ENCODE measurements at places on chromosomes 11 and 22. TPM values are rescaled to one million over a fixed set of nuclear protein-coding genes. Genes with fewer than 3 reads are reported as not detected.

DNA sequence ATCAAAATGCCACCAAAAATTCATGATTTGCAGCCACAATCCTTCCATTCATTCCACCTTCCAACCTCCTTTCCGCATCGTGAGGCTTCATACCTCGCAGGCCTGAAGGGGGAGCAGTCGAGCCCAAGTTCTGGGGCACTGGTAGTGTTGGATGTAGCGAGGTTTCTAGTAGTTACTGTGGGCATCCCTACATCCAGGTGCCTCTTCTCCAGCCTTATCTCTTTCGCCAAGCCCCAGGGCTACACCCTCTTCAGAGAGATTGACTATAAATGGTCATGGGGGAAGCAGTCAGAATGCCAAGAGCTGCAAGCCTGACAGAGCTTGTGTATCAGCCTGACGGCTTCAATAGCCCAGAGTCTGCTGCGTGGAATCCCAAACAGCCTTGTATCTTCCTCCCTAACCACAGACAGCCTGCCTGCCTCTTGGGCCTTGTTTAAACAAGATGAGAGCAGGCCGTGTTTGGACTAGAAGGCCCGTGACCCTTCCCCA, 28.9 kb downstream of the CLMP start:
- DNase-seq, result peak; percentile 34

Gene CST6
- 0.98 TPM for polyA plus RNA-seq

DNA sequence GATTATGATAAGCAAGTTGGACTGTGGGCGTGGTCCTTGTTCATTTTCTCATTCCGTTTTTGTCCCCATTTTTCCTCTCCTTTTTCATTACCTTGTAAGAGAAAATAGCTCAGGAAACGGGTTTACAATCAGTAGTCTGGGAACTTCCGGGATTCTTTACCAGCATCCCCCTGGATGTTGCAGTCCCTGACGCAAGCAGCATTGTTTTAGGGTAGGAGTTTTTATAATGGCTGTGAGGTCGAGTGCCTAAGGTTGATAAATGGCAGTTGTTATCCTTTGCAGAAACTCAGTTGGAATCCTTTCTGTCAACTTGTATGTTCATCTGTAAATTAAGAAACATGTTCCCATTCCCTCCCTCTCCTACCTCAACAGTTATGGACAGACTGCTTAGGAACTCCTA, 68.3 kb downstream of the ARHGEF12 start:
- DNase-seq, result no peak

DNA sequence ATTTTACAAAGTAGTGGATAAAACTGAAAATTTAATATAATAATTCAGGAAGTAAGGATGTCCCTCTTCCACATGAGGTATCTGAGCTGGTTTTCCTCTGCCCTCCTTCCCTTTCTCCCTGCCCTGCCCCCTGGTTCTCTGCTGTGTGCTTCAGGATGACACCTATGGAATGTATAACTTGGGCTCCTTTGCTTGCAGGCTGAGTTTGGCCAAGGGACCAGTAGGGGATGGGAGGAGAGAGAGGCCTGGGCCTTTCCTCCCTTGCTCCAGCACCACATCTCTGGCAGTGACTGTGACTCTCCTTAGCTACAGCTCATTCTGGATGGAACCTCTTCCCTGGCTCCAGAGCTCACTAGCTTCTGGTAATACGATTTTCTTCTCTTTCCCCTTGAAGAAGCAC, 10.1 kb downstream of the IRAG1 start:
- no peak for DNase-seq

Gene RPL3
- 3,557 TPM for polyA plus RNA-seq

Gene C11orf16
- 6.9 TPM for polyA plus RNA-seq

Gene SCGB1A1
- polyA plus RNA-seq, result 41.0 TPM

DNA sequence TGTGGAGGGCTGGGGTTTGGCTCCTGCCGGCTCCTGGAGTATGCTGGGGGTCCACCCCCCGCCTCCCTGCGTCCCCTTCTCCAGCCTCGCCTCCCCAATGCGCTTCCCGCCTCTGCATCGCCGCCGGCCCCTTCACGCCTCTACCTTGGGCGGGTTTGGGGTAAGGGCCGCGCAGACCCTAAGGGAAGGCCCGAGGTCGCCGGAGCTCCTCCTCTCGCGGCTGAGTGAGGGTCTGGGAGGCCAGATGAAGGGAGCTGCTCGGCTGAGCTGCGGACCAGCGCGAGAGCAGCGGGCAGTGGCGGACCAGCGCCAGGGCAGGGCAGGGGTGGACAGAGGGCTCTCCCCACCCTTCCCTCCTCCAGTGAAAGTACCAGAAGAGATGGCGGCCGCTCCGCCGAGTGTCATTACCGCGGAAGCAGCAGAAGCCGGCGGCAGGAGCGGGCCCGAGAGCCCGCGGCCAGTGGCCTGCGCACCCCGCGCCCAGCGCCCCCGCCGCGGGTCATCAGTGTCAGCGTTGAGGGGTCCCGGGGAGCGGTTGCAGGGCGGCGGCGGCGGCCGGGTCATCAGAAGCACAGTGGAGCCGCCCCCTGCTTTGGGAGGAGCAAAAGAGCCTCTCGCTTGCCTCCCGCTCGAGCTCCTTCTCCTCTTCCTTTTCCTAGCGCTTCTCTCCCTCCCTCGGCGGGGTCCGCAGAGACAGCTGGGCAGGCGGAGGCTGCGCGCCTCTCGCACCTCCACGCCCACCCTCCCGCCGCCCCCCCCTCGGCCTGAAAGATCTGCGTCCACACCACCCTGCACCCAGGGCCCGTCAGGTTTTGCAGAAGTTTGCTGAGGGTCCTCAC, 255.6 kb upstream of the CADM1 start:
- peak; percentile 48 for DNase-seq

DNA sequence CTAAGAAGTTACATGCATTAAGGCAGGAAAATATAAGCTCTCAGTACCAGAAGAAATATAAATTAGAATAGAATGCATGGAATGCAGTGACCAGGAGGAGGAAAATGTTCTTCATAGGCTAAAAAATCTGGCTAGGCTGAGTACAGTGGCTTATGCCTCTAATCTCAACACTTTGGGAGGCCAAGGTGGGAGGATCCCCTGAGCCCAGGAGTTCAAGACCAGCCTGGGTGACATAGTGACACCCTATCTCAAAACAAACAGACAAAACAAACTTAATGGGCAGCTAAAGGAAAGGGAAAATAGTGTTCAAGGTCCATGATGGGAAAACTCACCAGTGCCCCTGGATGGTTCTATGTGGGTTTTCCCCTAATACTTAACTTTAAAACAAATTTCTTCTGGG, 78.3 kb upstream of the RASSF10 start:
- DNase-seq, result no peak

DNA sequence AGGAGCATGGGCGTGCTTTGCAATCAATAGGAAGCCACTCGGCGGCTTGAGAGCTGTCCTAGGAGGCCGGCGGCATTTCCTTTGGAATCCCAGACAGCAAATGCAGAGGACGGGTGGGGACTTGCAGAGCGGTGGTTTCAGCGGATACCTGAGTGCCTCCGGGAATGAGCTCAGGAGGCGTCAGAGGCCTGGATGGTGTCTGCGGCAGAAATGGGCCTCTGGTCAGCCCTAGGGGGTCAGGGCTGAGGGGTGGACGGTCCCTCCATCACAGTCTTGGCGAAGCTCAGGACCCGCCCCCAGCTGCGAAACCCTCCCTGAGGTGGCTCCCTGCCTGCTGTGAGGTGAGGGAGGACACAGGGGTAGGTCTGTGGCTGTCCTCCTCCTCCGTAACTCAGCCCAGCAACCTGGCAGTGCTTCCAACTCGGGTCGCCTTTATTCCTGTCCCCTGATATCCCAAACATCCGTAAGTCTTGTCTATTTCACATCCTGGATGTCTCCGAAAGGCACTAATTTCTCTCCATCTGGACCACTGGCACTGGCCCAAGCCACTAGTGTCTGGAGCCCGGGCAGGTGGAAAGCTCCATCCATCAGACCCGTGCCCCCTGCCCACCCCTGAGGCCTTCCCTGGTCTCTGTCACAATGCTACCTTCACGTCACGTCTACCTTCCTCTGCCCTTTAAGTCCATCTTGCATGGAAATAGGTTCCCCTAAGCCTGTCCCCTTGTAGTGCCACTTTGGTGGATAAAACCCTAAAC, 686.6 kb downstream of the BRD1 start:
- DNase-seq, result no peak

Gene MMP10
- polyA plus RNA-seq, result 1.8 TPM

Gene SORL1
- polyA plus RNA-seq, result 30.0 TPM

- DNase-seq, result peak; percentile 78
These were observed 129.0 kb upstream of the PARVA start for GRCh38 chr11:12248330-12248729.

DNA sequence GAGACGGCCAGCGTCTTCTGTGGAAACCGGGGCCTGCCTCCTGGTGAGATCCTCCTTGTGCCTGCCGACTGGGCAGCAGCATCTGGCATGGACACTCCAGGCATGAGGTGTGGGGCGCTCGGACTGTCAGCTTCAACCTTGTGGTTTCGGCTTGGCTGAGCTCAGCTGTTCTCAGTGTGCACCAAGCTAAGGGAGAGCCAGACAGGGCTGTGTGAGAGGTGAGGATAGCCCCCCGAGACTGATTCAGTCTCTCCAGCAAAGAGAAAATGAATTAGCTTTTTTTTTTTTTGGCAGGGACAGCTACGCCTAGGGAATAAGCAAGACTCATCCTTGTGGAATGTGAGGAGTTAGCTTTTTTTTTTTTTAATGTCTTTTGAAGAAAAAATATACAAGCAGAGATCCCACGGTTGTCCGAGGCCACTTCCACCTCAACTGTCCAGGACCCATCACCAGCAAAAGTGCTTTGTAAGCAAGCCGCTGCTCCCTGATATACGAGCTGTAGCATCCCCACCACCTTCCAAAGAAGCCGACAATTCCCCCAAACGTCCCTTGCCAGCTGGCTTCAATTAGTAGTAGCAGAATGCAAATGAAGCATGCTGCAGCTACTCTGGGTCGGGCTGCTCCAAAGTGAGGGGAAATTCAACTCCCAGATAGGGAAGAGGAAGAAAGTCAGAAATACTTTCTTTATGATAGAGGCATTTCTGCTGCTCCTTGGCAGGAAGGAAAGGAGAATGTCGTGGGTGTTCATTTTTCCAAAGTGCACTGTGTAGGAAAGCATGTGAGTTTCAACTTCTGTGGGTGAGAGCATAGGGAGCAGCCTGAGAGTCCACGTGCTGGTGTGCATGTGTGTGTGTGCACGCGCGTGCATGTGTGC, 9.7 kb upstream of the THY1 start:
- no peak for DNase-seq

GRCh38 chr22:37880668-37881440, 25.2 kb upstream of the MICALL1 start:
- no peak for DNase-seq

DNA sequence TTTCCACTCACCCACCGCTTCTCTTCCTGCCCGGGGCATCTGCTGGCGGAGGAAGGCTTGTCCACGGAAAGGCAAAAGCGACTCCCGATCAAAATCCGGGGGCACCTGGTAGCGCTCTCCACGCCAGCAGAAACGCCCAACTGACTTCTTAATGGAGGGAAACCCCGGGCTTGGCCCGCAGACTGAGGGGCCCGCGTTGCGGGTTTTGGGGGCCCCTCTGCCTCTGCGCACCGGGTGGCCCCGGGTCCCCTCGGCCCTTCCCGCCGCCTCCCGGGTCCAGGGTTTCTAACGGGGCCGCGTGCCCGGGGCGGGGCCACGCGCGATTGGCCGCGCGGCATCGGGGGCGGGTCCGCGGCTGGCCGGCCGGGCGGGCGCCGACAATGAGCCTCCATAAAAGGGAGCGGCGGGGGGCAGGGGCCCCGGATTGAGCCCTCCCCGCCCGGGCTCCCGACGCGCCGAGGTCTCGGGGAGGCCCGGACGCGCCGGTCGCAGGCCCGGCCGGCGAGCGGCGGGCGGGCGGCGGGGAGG, at the start of gene SPINDOC:
Gene SPINDOC (plus strand): TSS at position 422 of the 528 bp plus-strand sequence. CDS start 231 bp downstream, outside the sequence.
- DNase-seq, result peak; percentile 69

DNA sequence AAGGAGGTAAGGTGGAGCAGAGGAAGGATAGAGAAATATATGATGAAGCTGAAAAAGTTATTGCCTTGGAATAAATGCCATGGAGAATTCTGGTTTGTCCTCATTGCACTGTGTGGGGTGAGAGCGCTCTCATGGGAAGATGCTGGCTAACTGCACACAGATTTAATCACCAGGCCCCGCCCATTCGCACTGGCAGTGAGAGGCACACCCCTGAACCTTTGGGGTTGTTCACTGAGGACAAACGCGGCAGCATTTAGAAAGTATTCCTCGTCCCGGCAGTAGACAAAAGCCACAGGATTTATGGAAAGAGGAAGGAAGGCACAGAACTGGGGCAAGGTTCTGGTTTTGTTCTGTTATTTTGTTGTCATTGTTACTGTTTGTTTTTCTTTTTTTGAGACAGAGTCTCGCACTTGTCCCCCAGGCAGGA, 70.2 kb downstream of the MED15 start:
- DNase-seq, result no peak

Gene MMP12
- polyA plus RNA-seq, result not detected

- DNase-seq, result no peak
These were observed 88.3 kb downstream of the OSBP2 start for GRCh38 chr22:30783021-30783420.

- no peak for DNase-seq
These were observed 105.2 kb downstream of the PDHX start for GRCh38 chr11:35021589-35021988.

GRCh38 chr22:46057246-46058090, 80.5 kb upstream of the WNT7B start:
- no peak for DNase-seq

- no peak for DNase-seq
These were observed 78.1 kb downstream of the CYB5R2 start for GRCh38 chr11:7595016-7595866.

DNA sequence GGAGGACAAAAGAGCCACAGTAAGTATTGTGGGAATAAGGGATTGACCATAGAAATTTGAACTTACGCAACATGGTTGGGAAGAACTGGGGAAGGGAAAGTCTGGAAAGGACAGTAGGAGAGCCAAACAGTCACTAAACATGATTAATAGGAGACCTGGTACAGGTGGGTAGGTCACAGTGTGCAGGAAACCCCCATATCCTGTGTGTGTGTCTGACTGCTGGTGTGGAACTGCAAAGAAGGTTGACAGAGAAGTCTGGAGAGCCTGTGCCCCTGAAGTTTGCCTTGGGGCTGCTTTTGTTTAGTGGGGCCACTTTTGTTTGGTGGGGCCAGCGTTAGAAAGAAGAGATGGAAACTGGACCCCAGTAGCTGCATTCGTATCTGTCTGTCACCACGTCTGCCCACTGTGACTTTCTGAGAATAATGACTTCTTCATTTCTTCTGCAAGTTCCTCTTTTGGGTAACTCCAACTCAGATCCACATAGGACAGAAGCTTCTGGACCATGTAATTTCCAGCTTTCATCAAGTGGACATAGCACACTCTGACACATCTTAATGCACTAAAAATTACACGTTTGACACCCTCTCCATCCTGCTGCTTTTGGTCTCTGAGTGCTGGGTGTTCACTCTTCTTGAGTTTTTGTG, 126.8 kb upstream of the RAG2 start:
- DNase-seq, result no peak

Gene GPR83
- polyA plus RNA-seq, result 0.25 TPM

DNA sequence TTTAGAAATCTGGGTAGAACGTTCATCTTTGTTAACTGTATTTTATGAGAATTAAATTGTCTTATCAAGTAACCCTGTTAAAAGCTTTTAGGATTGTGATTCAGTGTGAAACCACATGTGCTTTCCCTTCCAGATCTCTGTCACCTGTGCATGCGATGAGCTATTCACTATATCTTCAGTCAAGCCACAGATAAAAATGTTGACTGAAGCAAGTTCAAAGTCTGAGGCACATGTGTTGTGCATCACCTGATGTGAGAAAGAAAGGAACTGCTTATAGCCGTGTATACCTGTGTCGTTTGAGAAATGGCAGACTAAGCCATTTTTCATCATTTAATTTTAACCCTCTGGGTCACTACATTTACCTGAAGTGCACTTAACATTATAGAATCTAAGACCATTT, 1088.9 kb upstream of the TENM4 start:
- DNase-seq, result no peak

Gene DNAJB7
- polyA plus RNA-seq, result 1.2 TPM

- DNase-seq, result no peak
These were observed 50.3 kb upstream of the SORL1-AS1 start for GRCh38 chr11:121503051-121503450.
